HFFc6 (cell line): ENCODE measurements at places on chromosomes 6 and 20. TPM values are rescaled to one million over a fixed set of nuclear protein-coding genes. Genes with fewer than 3 reads are reported as not detected.

Gene SASH1
- 61.8 to 88.8 TPM (median 78.9 TPM) in 3 replicates for total RNA-seq

Gene TFAP2B
- total RNA-seq, result not detected in 3 replicates

Gene SLC4A11
- 3.6 and 4.4 TPM in 2 replicates for total RNA-seq

GRCh38 chr20:58880994-58881752 lies 28.7 kb downstream of the GNAS start:
- peaks cover 22% of the 10 kb centered on the region for H3K27me3 ChIP-seq
- no peaks in the 10 kb centered on the region for H3K36me3 ChIP-seq
- no peak overlapping the region for H3K27ac ChIP-seq
- H3K4me1 ChIP-seq, result peaks cover 30% of the 10 kb centered on the region
- H3K4me3 ChIP-seq, result no peak overlapping the region

DNA sequence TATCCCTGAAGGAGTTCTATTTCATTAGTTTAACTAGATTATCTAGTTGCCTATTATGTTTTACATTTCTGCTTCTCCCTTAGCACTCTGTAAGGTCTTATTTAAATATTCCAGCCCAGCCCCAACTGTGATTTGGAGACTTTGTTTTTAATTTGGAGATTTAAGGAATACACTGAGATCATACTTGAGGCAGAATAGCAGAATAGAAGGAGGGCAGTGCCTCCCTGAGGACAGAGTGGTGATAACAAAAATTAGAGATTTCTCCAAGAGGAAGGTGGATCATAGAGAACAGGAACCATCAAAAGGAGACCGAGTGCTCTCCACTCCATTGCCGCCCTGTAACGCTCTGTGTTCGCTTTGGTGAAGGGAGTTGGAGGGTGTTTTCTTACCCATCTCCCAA lies 14.8 kb upstream of the CD164 start:
- DNase-seq, result no peak
- H3K36me3 ChIP-seq, result no peaks in the 10 kb centered on the region
- H3K4me3 ChIP-seq, result no peak overlapping the region

Gene OPN5
- total RNA-seq, result not detected in 3 replicates

DNA sequence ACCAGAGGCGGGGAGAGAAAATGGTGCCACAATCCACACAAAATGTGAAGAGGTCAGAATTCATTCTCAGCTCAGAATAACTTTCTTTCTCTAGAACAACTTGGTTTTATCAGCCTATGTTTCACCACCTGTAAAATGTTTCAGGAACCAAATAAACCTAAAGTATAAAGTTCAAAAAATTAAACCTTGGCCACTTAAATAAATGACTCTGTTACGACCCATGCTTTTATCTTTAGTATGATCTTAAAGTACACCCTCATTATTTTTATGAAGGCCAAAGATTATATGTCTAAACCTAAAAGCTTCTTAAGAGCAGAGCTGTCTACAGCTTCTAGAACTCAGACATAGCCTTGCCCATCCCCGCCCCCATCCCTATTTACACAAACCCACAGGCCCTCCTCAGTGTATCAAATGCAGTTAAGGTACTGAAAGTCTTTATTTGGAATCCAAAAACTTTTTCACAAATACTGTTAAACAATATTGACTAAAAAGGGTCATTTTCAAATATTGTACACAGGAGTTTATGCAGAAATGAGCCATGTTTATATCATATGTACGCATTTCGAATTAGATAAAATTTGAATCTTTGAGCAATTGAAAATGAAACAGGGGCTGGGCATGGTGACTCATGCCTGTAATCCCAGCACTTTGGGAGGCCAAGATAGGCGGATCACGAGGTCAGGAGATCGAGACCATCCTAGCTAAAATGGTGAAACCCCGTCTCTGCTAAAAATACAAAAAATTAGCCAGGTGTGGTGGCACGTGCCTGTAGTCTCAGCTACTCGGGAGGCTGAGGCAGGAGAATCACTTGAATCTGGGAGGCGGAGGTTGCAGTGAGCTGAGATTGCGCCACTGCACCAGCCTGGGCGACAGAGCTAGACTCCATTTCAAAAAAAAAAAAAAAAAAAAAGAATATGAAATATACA lies 5.7 kb upstream of the NHSL1 start:
- H3K4me1 ChIP-seq, result peaks cover 7% of the 10 kb centered on the region
- no peak for DNase-seq
- H3K36me3 ChIP-seq, result no peaks in the 10 kb centered on the region
- no peaks in the 10 kb centered on the region for H3K27me3 ChIP-seq
- H3K4me3 ChIP-seq, result no peak overlapping the region

Gene STX11
- total RNA-seq, result 0.53 to 0.74 TPM (median 0.57 TPM) in 3 replicates

DNA sequence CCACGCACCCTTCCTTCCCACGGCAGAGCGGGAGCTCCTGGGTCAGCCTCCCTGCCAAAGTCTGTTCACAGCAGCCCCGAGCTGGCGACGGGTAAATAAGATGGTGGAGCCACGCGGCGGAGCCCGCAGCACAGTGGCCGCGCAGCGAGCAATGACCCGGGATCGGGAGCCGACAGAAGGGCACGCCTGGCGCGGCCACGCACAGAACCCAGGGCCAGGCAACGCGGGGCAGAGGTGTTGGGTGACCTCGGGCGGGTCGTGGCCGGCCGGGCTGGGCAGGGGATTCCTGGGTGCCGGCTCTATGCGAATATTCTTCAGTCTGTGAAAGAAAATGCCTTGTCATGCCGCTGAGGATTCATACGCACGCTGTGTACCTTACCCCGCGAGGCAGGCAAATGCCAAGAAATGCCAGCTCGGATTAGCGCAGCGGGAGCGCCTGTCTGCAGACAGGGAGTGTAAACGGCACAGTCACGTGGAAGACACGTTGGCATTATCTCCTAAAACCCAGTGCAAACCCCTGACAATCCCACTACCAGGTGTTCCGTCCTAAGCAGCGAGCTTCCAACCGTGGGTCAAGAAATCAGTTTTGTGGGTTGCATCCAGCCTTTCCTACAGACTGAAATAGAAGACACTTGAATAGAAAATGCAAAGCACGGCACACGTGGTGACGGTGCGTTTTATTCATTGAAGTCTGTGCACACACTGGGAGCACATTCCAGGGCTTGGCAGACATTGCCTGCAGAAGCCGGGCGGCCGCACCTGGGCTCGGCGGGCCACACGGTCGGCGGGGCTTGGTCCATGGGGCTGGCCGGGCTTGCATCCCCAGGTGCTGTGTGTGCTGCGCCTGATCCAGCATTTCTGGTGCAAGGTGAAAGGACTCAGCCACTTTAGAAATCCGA lies 18.3 kb downstream of the CHRNA4 start:
- no peak overlapping the region for H3K27ac ChIP-seq
- H3K4me1 ChIP-seq, result no peaks in the 10 kb centered on the region
- peaks cover 26% of the 10 kb centered on the region for H3K27me3 ChIP-seq

Gene C4B
- total RNA-seq, result 1.8 to 2.9 TPM (median 2.5 TPM) in 3 replicates
